ENCODE measurements at places on chromosomes 5 and 9. TPM values are rescaled to one million over a fixed set of nuclear protein-coding genes. Genes with fewer than 3 reads are reported as not detected.

Gene PPP1R26
- total RNA-seq, result 19.0 TPM

Gene FOXD1
- 18.1 TPM for total RNA-seq

Gene PTGES
- total RNA-seq, result 100 TPM

Gene ARHGEF39
- 18.4 TPM for total RNA-seq

Gene ELP1
- 16.6 TPM for total RNA-seq

Gene WNT8A
- not detected for total RNA-seq

Gene INSL4
- total RNA-seq, result 19.2 TPM

Gene FIBCD1
- 14.4 TPM for total RNA-seq

Gene SPINK6
- total RNA-seq, result 0.53 TPM

Gene CTSV
- 12.4 TPM for total RNA-seq

Gene HRH2
- total RNA-seq, result 0.64 TPM

Gene CYSRT1
- 4.2 TPM for total RNA-seq

Gene NFIB
- total RNA-seq, result 12.8 TPM

Gene ITGA2
- 25.2 TPM for total RNA-seq

Measured in A549 treated with DMSO at 1 μM for 4 hours (cell line).